ENCODE measurements at places on chromosomes 6 and 20.

DNA sequence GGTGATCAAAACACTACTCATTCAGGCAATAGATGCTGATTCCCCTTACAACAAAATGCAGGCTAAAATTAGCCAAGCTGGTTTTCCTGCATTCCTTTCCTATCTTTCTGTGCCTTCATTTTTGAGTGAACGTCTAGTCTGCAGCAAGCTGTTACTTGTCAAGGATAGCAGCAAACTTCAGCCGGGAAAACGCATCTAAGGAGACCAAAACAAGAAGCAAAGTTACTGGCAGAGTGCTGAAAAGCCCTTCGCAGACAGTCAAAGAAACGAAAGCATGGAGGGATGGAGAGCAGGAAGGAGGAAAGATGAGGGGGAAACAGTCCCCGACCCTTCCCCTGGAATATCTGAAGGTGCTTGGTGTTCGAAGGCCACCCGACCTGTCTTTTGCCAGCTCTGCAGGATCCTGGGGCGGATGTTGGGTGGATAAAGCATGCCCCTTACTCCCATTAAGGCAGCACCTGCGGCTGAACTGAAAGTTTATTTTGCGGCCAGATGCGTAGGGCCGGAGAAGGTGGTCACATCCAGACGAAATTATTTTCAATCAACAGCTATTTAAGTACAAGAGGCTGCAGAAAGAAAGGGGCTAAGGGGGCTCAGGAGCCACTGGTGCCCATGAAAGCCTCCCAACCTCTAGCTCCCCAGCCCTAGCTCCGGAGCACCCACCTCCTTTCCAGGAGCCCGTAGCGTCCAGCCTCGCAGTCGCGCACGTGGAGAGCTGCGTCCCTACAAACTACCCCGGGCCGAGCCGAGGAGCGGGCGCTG is 538 bp downstream of the FERMT1 start:
- DNase-seq, result peak; percentile 29

DNA sequence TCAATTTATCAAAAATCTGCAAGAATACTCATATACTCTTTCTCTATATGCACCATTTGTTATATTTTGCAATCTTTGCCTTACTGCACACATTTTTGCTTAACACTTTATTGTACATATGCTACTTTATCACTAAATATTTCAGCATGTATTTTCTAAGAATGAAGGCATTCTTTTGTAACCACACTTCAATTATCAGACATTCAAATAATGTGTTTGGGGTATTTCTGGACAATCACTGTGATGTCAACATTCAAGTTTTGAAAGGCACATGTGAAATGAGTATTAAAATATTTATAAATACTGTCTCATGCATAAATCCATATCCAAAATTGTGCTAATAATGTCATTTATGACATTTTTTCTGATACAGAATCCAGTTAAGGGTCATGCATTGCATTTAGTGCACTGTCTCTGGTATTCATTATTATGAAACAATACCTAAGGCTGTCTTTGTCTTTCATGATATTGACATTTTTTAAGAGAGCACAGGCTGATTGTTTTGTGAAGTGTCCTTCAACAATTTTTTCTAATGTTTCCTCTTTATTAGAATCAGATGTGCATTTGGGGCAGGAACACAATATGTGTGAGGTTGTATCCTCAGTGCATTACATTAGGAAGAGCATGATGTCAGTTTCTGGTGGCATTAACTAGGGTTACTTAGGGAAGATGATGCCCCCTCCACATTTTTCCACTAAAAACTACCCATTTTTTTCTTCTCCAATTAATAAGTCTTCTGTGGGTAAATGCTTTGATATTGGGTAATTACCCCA is 105.7 kb downstream of the MTFR2 start:
- no peak for DNase-seq

GRCh38 chr6:147666255-147666654 is 157.8 kb downstream of the SAMD5 start:
- DNase-seq, result no peak

- no peak for DNase-seq
Measured at GRCh38 chr20:41299899-41300298, 17.6 kb downstream of the ZHX3 start.

- no peak for DNase-seq
Measured at GRCh38 chr6:80940571-80940970, 811.9 kb downstream of the TENT5A start.

DNA sequence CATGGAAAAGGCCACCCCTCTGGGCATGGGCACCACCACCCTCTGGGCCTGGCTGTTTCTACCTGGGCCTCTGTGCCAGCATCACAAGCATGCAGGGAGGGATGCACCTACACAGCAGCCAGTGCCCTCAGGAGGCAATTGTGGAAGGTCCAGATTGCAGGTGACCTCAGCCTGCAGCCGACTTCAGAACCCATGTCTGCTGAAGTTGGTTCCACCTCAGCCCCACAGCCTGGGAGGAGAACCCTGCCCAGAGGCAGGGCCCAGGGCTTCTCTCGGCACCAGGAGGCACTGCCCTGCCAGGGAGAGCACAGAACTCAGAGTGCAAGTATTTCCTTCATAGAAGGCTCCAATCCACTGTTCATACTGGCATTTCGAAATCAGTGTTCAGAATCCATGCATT is 149.8 kb downstream of the TTLL2 start:
- no peak for DNase-seq

GRCh38 chr6:158813032-158813431 is 6.1 kb downstream of the EZR start:
- no peak for DNase-seq

- DNase-seq, result no peak
Measured at GRCh38 chr20:45833883-45834796, 541 bp downstream of the SNX21 start.

- DNase-seq, result no peak
Measured at GRCh38 chr6:79239536-79240168, 5.2 kb upstream of the HMGN3 start.

- DNase-seq, result peak; percentile 74
Measured at GRCh38 chr6:91081452-91082067, 494.7 kb upstream of the MAP3K7 start.
